Trophoblast cell (in vitro differentiated cells and primary cell): ENCODE measurements at places on chromosomes 5 and 9.

DNA sequence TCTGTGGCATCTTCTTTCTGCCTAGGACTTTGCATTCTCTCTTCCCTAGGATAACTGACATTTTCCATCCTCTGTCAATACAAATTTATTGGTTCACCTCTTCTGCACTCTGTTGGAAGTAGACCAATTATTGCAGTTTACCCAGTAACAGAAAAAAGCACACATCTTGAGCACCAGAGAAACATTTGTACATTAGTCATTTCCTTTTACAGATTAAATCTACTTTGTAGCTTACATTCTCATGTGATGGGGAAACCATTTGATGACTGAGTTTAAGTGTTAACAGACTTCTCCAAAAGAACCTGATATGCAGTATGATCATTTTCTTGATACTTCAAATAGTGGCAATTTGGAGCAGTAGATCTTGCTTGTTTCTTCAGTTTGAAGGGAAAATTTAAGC lies 1098.8 kb downstream of the DTWD2 start:
- DNase-seq = no peak

GRCh38 chr5:132637241-132637640 lies 20.7 kb upstream of the IL13 start:
- peak; percentile 17 for DNase-seq

GRCh38 chr9:75551861-75552260 lies 338.6 kb upstream of the PCSK5 start:
- no peak for DNase-seq

DNA sequence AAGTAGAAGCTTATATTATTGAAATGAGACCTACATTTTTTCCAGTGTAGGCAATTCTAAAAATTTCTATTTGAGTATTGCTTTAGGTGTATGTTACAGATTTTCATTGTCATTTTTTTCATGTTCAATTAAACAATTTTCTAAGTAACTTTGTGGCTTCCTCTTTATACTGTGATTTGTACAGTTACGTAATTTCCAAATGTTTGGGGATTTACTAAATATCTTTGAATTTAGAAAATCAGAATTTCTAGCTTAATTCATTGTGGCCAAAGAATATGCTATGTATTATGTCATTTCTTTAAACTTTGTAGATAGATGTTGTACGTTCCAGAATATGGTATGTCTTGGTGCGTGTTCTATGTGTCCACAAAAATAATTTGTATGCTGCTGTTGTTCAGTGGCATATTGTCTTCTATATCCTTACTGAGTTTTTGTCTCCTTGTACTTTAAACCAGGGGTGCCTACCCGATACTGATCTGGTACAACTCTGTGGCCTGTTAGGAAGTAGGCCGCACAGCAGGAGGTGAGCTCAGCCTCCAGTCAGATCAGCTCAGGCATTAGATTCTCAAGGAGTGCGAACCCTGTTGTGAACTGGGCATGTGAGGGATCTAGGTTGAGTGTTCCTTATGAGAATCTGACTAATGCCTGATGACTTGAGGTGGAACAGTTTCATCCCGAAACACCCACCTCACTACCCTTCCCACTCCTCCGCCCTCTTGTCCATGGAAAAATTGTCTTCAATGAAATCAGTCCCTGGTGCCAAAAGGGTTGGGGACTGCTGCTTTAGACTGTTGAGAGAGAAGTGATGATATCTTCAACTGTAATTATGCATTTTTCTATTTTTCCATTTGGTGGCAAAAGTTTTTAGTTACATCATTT lies 63.5 kb downstream of the UBE2R2 start:
- DNase-seq = no peak

DNA sequence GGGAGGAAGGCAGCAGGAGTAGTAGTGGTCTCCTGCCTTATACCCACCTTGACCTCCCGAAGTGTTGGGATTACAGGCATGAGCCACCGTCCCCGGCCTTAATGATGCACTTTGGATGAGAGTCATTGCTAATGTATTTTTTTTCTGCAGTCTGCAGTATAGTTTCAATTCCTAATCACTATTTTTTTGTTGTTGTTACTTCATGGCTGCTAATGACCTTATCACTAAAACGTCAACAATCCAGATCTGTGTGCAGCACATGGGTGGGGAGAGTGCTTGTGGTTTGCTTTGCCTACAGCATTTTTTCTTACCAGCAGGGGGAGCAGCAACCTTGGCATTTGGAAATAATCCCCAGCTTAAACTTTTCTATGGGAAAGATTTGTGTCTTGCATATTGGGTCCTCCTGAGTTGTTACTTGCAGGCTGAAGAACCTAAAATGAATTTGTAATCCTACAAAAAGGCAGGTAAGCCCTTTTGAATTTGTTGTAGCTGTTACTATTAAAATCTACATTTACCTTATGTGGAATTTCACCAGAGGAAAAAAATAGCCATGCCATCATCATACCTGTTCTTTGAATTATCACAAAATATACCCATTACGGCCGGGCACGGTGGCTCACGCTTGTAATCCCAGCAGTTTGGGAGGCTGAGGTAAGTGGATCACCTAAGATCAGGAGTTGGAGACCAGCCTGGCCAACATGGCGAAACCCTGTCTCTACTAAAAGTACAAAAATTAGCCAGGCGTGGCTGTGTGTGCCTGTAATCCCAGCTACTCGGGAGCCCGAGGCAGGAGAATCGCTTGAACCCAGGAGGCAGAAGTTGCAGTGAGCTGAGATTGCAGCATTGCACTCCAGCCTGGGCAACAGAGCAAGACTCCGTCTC lies 6.3 kb upstream of the MED7 start:
- peak; percentile 62 for DNase-seq
